ENCODE measurements at places on chromosomes 7 and 10. TPM values are rescaled to one million over a fixed set of nuclear protein-coding genes. Genes with fewer than 3 reads are reported as not detected.
A peak's percentile ranks its signal among the peaks of the same experiment; 100 is the strongest.

GRCh38 chr10:69375307-69376151 lies 41.2 kb downstream of the TACR2 start:
- DNase-seq = peak; percentile 83

- DNase-seq = no peak
Measured at GRCh38 chr7:114631249-114631822, 216.7 kb downstream of the FOXP2 start.

GRCh38 chr10:77318739-77319138 lies 318.9 kb downstream of the KCNMA1 start:
- no peak for DNase-seq

- no peak for DNase-seq
Measured at GRCh38 chr7:103569621-103570305, 123.8 kb upstream of the SLC26A5 start.

GRCh38 chr7:22667562-22668239 lies 59.3 kb upstream of the IL6 start:
- DNase-seq = no peak

DNA sequence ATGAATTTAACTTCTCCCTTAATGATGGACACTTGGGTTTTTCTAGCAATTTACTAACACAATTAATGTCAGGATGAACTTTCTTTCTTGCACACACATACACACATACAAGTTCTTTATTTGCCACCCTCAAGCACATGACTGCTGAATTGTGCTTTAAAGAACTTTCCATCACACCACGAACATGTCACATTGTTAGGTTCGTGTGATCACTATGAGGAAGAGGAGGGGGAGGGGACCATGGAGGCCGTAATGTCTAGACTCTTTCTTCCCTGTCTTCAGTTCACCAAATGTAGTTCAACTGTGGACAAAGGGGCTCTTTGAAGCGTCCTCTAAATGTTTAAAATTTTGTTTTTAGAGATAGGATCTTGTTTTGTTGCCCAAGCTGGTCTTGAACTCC lies 31.0 kb downstream of the NUP42 start:
- DNase-seq = no peak

The C7orf25 gene
- 9.2 TPM for total RNA-seq

The CXCL12 gene
- total RNA-seq = 19.0 TPM

The OR9A2 gene
- 1.1 TPM for total RNA-seq

The RBP3 gene
- total RNA-seq = not detected

The SLC16A9 gene
- 11.4 TPM for total RNA-seq
